ENCODE measurements at places on chromosomes 12 and 14.

DNA sequence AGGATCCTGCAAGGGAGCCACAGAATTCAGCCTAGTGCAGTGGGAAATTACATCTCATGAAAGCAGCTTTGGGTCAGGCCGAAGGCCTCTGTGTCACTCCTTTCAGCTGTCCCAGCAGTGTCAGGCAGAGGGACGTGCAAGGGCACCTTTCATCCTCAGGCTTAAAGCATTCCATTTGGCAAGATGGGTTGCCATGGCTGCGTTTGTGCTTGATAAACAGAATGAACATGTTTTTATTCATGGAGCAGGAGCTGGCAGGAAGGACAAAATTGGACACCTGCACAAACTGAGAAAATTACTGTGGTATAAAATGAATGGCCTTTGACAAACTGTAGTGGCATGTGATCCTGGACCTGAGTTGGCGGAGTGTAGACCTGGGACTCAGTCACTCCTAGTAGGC is 29.4 kb downstream of the ACAD10 start:
- DNase-seq, result no peak

- DNase-seq, result no peak
These were observed 136.2 kb downstream of the NDUFA12 start for GRCh38 chr12:94867066-94867855.

- no peak for DNase-seq
These were observed 1204.8 kb downstream of the GALC start for GRCh38 chr14:86788224-86788623.

GRCh38 chr12:78176643-78177042 is 345.9 kb downstream of the NAV3 start:
- DNase-seq, result no peak

- no peak for DNase-seq
These were observed 37.3 kb downstream of the ANO2 start for GRCh38 chr12:5907807-5908206.

DNA sequence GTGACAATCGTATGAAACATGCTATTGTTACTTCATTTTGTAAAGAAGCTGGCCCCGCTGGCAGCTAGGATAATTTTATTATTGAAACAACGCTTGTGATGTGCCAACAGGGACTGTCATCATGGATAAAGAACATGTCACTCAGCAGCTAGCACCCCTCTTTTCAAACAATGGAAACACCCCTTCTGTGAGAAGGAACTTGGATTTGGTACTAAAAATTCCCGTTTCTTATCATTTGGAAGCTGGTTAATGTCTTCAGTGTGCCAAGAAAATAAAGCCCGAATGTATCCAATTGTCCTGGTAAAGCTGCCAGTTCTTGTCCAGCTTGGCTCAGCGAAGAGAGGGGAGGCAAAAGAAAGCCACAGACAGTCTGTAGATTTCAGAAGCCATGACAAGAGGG is 186.6 kb downstream of the PHLDA1 start:
- no peak for DNase-seq

GRCh38 chr12:56315622-56316473 is at the start of gene CNPY2:
CNPY2 (minus strand) TSS chr12:56315988; CDS start chr12:56315217, 771 bp downstream.
- DNase-seq, result peak; percentile 94

DNA sequence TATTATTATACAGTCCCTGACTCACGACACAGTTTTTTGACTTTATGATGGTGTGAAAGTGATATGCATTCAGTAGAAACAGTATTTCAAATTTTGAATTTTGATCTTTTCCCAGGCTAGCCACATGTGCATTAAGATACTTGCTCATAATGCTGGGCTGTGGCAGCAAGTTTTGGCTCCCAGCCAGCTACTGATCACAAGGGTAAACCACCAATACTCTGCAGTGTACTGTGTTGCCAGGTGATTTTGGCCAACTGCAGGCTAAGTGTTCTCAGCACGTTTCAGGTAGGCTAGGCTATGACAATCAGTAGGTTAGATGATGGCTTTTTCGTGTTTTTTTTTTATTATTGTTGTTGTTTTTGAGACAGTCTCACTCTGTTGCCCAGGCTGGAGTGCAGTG is 69.4 kb upstream of the ACTN1 start:
- DNase-seq, result no peak

DNA sequence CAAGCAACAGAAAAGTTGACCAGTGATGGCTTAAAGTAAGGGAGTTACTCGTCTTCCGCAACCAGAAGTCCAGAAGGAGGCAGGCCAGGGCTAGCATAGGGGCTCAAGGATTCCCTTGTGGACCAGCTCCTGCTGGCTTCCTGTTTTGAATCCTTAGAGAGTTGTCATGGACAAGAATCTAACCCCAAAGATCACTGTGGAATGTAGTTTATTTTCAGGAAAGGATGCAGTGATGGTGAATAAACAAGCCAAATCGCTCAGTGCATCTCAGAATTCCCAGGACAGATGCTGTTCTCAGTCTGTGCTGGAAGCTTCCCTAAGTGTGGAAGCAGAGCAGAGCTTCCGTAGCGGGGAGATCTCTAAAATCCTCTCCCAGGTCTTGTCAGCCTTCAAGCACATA is 311.3 kb downstream of the C12orf75 start:
- no peak for DNase-seq

GRCh38 chr14:83309211-83309610 is 1775.6 kb upstream of the SEL1L start:
- DNase-seq, result no peak

DNA sequence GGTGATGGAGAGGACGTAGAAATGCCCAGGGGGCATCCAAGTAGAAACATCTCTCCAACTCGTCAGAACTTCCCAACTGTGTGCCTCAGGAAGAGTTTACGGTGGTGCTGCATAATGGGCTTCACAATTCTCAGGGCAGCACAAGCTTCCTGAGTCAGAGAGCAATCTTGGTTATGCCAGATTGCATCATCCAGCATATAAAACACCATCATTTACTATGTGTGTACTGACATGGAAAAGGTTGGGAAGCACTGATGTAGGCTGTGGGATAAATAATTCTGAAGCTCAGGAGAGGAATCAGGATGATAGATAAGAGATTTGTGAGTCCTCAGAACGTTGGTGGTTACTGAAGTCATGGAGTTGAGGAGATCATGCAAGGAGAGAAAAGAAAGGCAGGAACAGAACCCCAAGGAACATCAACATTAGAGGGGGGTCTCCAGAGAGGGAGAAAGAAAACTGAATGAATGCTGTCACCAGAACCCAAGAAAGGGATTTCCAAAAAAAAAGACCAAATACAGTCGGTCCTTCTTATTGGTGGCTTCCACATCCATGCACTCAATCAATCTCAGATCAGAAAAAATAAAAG is 4.7 kb upstream of the NCKAP5L start:
- no peak for DNase-seq

DNA sequence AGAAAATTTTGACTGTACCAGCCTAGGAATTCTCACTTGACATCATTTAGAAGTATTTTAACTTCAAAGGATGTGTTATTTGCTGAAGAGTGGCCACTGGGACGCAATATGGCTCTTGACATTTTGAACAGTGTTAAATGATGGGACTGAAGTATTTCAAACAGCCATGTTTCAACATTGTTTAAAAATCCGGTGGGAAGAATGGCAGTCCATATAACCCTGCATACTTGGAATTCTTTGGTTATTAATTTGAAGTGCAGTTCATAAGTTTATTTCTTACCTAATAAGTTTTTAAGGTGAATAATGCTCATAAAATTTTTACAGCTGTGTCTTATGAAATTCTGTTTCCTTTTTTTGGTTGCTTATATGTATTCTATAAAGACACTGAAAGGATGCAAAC is 8.3 kb downstream of the TMTC2 start:
- no peak for DNase-seq

DNA sequence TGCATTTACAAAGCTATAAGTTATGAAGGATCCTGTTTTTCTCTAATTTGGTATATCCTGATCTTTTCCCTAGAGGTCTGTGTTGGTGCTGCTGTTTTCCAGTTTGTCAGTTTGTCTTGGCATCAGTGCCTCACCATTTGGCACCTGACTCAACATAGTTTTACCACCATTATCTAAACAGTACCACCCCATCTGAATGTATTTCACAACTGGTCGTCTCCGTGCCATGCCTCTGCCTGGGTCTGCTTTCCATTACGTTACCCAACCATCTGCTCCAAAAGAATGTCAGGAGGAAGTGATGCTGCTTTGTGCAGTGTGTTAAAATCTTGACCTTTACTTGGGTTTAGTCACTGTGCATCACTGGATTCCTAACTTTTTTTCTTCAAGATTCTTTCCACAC is 129.3 kb upstream of the RASSF8 start:
- DNase-seq, result no peak

- no peak for DNase-seq
These were observed 20.5 kb downstream of the VCPKMT start for GRCh38 chr14:50095895-50096294.

- DNase-seq, result no peak
These were observed 304.4 kb upstream of the RTL1 start for GRCh38 chr14:101207897-101208296.

DNA sequence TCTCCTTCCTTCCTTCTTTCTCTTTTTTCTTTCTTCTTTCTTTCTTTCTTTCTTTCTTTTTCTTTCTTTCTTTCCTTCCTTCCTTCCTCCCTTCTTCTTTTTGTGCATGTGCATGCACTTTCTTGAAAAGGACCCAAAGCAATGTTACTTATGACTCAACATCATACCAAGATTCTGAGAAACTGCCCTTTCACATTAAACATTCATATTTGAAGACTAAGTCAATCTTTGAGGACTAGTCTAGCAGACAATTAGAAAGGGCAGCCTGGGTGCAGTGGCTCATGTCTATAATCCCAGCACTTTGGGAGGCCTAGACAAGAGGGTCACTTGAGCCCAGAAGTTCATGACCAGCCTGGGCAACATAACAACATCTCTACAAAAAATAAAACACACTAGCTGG is 212.8 kb upstream of the KITLG start:
- DNase-seq, result no peak

All from hippocampal formation (tissue), 2 donors.